NCI-H2029 treated with DMSO at 0.1 percent for 48 hours (cell line): ENCODE measurements at places on chromosomes 1 and 21.

GRCh38 chr1:169514566-169515270 lies 29.0 kb upstream of the SLC19A2 start:
- DNase-seq: no peak

DNA sequence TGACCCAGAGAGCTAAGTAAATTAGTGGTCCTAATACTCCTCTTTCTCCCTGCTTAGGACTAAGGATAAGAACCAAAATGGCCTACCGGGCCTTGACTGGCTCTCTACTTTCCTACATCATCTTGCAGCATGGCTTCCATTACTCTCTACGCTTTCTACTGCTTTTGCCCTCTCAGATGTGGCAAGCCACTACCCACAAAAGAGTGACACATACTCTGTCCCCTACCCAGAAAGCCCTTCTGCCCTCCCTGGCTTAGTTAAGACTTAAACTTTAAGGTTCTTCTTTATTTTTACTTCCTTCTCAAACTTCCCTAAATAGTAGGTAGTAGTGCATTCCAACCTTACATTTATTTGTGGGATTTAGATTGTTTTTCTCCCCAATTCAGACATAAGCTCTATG lies 228.1 kb downstream of the TPR start:
- no peak for DNase-seq

DNA sequence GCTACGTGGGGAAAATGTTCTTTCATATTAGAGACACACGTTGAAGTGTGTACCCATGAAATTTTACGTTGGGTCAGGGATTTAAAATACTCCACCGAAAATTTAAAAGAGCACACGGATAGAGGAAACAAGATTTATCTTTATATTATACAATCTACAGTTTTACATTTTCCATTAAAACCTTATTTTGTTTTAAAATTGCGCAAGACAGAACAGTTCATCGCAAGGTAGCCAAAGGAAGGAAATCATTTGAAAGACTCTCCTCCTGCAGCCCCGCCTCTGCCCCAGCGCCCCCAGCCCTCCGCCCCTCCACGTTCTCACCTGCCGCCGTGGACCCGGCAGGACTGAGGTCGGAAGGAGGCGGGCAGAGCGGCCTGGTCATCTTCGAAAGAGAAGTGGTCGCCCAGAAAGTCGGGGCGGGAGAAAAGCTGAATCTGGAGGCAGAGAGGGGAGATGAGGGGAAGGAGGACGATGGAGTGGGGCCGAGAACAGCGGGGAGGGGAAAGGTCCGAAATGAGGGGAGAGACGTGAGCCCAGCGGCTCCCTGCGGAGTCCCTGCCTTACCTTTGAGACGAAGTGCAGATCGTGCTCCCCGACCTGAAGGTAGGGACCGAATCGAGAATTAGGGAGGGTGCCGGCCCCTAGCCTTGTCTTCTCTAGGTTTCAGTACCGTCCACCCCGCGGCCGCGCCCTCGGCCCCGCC lies 18.0 kb downstream of the CRYBG2 start:
- DNase-seq: no peak

DNA sequence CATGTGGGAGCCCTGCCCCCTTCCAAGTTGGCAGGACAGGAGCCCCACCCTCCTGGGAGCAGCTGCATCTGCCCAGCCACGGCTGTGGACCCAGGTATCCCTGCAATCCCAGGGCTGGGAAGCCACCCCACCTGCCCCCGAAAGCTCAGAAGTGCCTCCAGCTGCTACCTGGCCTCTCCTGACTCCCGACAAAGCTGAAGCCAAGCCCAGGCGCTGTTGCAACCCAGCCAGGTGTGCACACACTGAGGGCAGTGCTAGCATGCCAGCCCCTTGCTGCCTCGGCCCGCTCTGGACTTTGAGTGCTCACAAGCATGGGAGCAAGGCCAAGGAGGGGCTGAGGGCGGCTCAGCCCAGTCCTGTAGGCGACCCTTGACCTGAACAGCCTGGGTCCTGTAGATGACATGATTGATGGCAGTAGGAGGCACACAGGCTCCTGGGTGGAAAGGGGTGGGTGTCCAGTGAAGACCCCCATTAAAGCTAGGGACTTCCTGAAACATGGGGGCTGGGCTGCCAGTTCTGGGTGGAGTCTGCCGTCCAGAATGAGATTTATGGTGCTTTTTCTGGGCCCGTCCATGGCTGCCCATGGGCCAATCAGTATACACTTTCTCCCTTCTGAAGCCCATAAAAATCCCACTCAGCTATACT lies 2.8 kb upstream of the SSU72 start:
- no peak for DNase-seq

- no peak for DNase-seq
Observed at GRCh38 chr21:14686466-14687267, 140.6 kb upstream of the SAMSN1 start.

- no peak for DNase-seq
Observed at GRCh38 chr1:50447961-50448360, 24.7 kb upstream of the DMRTA2 start.

GRCh38 chr1:175232335-175232734 lies 39.8 kb upstream of the KIAA0040 start:
- DNase-seq: peak; percentile 17

DNA sequence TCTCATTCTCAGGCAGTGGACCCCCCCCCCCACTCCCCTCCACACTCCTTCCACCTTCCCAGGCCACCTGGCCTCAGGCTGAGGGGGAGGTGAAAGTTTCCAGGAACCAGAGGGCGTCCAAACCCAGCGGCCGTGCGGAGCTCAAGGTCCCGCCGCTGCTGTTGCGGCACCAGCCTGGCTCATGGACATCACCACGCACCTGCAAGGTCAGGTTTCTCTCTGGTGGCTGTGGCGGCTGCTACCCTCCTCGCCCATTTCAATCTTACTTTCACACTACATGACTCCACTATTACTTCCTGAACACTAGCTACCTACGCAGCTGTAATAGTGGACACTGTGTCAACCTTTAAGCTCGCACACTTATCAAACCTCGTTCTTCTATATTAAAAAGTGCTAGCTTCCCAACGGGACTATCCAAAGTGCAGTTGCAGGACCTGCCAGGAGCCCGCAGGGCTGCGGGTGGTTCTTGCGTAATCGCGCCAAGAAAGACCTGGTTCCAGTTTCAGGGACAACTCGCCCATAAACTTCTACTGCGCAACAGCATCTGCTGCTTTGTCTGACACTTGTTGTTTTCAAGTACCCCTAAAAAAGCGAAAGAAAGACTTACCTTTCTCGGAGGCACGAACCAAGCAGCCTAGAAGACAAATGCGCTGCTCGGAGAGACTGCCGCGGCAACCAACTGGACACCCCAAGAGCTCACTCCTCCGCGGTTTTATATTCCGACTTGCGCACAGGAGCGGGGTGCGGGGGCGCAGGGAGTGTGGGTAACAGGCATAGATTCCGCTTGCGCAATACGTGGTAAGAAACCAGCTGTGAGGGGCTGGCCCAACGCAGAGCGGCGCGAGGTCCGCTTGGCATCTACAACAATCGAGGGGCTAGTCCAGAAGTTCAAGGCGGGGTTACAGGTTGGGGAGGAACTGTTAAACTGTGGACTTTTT lies at the start of gene DIRAS3:
DIRAS3 (minus strand) TSS at position 687 of the 938 bp plus-strand sequence. CDS start 3,330 bp downstream, outside the sequence.
- DNase-seq: no peak

GRCh38 chr1:2314273-2314802 lies 77.0 kb downstream of the MORN1 start:
- no peak for DNase-seq

- no peak for DNase-seq
Observed at GRCh38 chr21:37849506-37850102, 66.7 kb downstream of the KCNJ6 start.

DNA sequence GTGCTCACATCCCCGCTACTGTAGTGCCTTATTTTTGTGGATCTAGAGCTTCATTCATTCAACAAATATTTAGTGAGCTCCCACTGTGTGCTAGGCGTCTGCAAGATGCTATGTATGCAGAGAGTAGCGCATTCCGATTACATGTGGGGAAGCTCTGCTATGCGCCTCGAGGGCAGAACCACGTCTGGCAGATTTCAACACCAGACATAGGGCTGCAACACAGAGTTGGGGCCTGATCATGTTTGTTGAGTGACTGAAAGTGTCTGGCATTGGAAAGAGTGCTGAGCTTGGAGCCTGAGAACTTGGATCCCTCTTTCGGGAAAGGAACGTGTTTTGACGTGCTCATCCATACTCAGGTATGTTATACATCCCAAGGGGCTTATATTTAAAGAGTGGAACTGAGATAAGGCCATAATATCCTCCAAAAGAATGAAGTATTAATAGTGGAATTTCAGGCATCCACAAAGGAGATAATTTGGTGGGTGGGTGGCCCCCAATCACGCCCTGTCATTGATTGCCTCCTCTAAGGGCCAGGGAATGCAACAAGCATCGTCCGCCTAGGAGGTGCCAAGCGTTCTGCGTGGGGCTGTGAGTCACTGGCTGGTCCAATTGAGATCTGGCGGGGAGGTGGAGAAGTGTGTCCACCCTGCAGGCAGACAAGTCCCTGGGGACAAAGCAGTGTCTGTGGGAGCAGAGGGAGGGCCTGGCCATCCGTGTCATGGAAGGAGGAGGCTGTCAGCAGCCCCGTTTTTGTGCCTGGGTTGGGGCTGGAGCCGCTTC lies 62.8 kb upstream of the ZBTB40 start:
- no peak for DNase-seq

- DNase-seq: no peak
Observed at GRCh38 chr1:203126151-203126865, 1.2 kb upstream of the ADORA1 start.

GRCh38 chr1:201059871-201060555 lies 36.5 kb upstream of the KIF21B start:
- DNase-seq: no peak

DNA sequence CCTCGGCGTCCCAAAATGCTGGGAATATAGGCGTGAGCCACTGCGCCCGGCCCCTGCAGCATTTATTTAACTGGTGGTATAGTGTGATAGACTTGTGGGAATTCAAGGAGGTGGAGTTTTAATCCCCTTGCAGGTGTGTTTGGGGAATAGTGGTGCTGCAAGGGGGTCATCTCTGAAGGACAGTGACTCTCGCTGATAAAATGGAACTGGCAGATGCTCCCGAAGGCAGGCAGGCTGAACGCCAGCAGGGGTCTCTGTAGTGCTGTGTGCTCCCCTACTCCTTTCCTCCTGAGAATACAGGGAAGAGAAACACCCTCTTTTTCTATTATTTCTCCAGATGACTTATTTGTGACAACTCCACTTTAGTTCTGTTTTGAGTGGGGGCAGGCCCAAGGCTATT lies 4.0 kb downstream of the OSCP1 start:
- DNase-seq: no peak

GRCh38 chr21:20999659-21000058 lies 1.4 kb downstream of the NCAM2 start:
- no peak for DNase-seq

DNA sequence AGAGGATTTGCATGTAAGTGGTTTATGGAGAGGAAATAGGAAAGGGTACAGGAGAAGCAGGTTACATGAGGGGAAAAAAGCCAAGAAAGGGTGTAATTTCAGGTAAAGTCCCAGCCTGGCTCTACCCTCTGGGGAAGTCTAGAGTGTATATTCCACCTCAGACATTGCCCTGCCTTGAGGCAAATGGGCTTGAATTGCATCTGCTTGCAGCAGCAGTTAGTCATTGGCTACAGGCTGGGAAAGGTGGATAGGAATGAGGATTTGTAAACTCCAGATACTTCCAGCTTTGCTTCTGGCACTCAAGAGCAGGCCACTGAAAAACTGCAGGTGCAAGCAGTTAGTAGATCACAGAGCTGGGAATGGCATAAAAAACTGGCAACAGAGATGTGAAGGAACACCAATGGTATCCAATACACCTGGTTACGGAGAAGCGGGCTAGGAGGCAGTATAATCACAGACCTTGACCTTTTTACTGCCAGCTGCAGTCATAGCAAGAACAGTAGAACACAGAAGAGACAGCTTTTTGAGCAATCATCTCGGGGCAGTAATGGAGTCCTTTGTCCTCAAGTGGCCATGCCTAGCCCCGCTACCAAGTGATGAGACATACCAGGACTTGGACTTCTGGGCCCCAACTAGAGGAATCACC lies 226.9 kb upstream of the NRIP1 start:
- DNase-seq: no peak

DNA sequence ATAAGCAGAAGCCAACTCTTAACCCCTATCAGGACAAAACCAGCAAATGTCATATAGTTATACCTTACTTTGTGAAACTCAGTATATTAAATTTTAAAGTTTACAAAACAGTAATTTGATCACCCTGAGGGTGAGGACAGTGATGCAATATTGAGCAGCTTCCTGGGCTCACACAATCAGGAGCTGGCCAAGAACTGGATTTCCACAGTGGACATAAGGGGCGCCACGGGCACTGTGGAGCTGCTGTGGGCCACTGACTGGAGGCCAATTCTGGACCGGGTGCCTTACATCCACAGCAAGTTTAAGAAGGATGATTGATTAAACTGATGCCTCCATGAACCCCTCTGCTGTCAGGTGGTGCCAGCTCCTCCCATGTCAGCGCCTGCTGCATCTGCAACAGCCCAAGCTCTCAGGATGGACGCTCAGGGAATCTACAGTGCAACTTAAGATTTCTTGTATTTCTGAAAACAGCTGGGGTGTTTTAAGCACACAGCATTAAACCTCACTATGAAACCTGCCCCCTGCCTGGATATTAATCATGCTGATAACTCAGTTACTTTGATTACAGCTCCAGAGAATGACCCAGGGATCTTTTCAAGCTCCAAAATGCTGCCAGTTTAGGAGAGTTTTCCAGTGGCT lies 55.9 kb downstream of the TOR3A start:
- DNase-seq: no peak

DNA sequence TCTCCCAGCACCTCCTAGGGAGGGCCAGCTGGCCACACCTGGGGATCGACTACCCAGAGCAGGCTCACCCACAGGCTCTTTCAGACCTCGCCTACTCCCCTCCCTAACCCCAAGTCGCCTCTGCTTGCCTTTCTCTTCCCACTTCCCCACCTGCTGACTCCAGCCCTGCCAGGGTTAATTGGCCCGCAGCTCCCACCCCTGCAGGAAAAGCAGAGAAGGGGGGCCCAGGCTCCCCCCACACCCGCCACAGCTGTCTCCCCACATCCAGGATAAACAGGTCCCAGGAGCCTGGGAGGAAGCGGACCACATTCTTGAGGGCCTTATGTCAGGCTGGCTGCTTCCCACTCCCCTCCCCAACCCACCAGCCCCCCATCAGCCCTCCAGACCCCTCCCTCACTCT lies 45.0 kb downstream of the TAS1R2 start:
- no peak for DNase-seq

GRCh38 chr1:155108296-155108695 lies 19.4 kb upstream of the EFNA1 start:
- DNase-seq: no peak

DNA sequence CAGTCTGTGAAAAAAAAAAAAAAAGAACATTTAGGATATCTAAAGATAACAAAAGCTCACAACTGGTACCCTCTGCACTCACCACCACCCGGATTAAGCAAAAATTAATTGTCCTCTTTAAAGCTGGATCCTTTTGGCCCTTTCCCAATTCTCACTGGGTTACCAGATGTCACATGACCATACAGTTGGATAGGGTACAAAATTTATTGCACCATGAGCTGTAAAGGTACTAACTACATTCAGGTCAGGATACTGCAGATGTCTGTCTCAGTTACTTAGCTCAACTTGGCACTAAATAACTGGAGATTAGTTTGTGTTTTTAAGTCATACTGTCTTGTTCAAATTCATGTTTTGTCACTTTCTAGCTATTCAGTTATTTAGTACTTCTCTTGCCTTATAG lies 96.3 kb downstream of the GPATCH2 start:
- DNase-seq: peak; percentile 10
